Stimulated activated naive B cell treated with anti-CD40 and anti-IgM and Interleukin-4, amounts not matched to agents 10 μg/mL and 1 μg/mL and 100 μg/mL, for 72 hours (primary cell): ENCODE measurements at places on chromosomes 2 and 18.

- DNase-seq, result no peak
- H3K27ac ChIP-seq, result no peak overlapping the region
- no peaks in the 10 kb centered on the region for H3K36me3 ChIP-seq
- H3K4me3 ChIP-seq, result no peak overlapping the region
- no peaks in the 10 kb centered on the region for H3K4me1 ChIP-seq
Measured at GRCh38 chr18:8435376-8435775, 173.9 kb upstream of the RAB12 start.

GRCh38 chr2:102099536-102100298 lies 42.8 kb upstream of the IL1R1 start:
- peaks cover 1% of the 10 kb centered on the region for H3K36me3 ChIP-seq
- peaks cover 15% of the 10 kb centered on the region for H3K4me1 ChIP-seq
- peaks cover 38% of the 10 kb centered on the region for H3K27me3 ChIP-seq
- DNase-seq, result no peak
- H3K27ac ChIP-seq, result no peak overlapping the region

DNA sequence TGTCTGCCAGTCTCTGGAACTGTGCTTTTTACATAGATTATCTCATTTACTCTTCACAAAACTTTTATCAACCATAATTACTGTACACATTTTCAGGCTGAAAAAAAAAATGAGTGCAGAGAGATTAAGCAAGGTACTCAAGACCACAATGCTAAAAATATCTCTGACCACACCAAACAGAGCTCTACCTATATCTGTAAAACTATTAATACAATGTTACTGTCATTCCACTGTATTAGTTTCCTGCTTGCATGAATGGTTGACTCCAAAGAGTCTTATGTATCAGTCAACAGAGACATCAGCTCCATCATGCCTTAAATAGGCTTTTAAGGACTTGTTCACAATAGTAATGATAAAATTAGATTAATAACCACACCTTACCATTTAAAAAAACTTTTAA lies 134.7 kb upstream of the CCDC150 start:
- no peak for DNase-seq
- H3K27ac ChIP-seq, result no peak overlapping the region
- H3K36me3 ChIP-seq, result no peaks in the 10 kb centered on the region
- no peaks in the 10 kb centered on the region for H3K4me1 ChIP-seq
- H3K27me3 ChIP-seq, result peaks cover 26% of the 10 kb centered on the region

- no peak overlapping the region for H3K27ac ChIP-seq
- H3K36me3 ChIP-seq, result no peaks in the 10 kb centered on the region
Measured at GRCh38 chr18:5104246-5104645, 92.8 kb downstream of the AKAIN1 start.

DNA sequence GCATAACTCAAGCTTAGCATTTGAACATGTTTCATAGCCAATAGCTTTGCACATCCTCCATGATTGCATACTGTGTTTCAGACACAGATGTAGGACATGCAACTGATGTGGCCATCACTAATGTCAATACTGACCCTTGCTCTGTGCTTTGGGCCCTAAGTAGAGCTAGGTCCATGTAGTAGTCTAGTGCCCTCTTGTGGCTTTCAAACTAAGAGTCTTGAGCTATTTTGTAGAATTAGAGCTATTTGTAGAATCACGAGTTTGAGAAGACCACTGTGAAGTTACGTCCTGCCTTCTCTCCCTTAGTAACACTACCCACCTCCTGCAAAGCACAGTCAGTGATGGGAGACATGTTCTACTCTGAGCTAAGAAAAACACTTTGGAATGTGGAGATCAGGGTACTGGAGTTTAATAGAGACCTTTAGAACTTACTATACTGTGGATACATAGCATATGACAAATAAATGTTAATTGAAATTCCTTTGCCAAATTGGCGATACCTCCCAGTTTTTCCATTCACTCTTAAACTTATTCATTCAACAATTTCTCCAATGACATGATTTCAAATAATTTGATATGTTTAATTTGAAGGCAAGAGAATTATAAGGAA lies 306.5 kb upstream of the TNP1 start:
- H3K36me3 ChIP-seq, result peaks cover 4% of the 10 kb centered on the region
- H3K27ac ChIP-seq, result no peak overlapping the region
- peaks cover 22% of the 10 kb centered on the region for H3K27me3 ChIP-seq
- H3K4me1 ChIP-seq, result peaks cover 16% of the 10 kb centered on the region

DNA sequence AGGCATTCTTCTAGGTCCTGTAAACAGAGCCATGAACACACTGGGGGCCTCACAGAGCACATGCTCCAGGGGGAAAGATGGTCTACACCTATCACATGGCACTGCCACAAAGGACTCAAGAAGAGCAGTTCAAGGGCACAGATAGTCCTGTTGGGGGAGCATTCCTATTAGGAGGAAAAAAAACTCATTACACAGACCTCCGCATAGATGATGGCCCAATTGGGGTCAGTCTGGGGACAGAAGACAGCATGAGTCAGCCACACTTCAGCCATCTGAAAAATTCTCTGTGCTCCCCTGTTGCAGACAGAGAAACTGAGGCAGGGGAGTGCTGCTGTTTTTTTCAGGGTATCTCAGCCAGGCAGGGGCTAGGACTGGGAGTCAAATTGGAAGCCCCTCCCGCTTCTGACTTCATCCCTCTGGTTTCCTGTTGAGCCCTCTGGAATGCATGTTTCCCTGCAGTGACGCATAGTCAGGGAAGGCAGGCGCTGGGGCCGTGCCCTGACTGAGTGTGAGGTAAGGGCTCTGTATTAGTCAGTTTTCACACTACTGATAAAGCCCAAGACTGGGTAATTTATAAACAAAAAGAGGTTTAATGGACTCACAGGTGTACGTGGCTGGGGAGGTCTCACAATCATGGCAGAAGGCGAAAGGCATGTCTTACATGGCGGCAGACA lies 67.9 kb downstream of the RHOB start:
- DNase-seq, result no peak
- peaks cover 6% of the 10 kb centered on the region for H3K4me1 ChIP-seq
- H3K36me3 ChIP-seq, result peaks cover 13% of the 10 kb centered on the region
- no peak overlapping the region for H3K4me3 ChIP-seq
